ENCODE measurements at places on chromosomes 12 and 14.
A peak's percentile ranks its signal among the peaks of the same experiment; 100 is the strongest.

GRCh38 chr12:109600481-109600880 lies 26.9 kb downstream of the MVK start:
- DNase-seq, result no peak

DNA sequence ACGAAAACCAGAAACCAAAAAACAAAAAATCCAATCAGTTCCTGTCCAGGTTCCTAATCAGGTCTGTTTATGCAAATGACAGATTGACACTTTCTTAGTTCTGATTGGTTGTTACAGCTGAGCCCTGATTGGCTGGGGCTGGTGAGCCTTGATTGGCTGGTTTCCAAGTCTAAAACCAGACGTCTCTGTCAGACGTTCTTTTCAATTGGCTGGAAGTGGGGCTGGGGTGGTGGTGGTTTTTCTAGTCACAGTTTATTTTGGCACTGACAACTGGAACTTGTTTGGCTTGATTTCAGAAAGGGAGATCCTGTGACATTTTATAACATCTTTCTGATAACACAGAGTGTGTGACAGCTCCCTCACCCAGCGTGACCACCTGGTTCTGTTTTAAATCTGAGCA lies 36.1 kb upstream of the PRICKLE1 start:
- DNase-seq, result no peak

DNA sequence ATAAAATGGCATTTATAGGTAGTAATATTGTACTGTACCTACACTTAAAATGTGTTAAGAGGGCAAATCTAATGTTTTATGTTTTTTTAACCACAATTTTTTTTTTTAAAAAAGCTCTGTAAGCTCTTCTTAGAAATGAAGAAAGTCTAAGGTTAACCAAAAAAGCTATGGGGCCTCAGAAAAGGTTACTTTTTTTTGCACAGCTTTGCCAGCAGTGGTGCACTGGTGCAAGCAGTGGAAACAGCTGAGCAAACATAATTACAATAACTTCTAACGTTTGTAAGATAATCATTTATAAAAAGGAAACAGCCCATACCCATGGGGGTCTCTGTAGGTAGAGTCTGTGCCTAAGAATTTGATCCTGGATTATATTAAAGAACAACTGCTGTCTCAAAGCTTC lies 85.1 kb upstream of the NID2 start:
- DNase-seq, result no peak

- no peak for DNase-seq
These were observed 10.8 kb downstream of the RAPGEF3 start for GRCh38 chr12:47747596-47748506.

- DNase-seq, result no peak
These were observed 94.7 kb upstream of the KRR1 start for GRCh38 chr12:75606151-75606550.

GRCh38 chr12:96402061-96402460 lies 1.8 kb upstream of the CDK17 start:
- DNase-seq, result no peak

DNA sequence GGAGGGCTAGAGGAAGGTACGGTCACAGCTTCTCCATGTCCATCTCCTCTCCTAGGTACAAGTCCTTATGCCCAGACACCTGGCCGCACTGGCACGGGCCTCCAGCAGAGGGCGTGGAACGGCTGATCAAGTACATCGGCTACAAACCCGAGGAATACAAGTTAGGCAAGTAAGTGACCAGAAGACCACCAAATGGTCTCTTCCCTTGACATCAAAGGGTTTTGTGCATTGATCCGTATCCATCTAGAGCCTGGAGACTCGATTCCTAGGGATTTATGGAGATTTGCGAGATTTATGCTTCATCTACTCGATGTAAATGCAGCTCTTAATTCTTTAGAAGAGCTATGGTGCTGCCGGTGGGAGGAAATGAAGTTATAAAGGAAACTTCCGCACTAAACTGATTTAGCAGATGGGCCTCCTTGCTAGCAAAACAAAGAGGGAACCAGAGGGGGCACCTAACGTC lies 44.2 kb downstream of the KCTD10 start:
- peak; percentile 95 for DNase-seq

Measured in Calu3 (cell line).